Fibroblast of lung (primary cell): ENCODE measurements at places on chromosomes 2 and 18. TPM values are rescaled to one million over a fixed set of nuclear protein-coding genes. Genes with fewer than 3 reads are reported as not detected.
A peak's percentile ranks its signal among the peaks of the same experiment; 100 is the strongest.

DNA sequence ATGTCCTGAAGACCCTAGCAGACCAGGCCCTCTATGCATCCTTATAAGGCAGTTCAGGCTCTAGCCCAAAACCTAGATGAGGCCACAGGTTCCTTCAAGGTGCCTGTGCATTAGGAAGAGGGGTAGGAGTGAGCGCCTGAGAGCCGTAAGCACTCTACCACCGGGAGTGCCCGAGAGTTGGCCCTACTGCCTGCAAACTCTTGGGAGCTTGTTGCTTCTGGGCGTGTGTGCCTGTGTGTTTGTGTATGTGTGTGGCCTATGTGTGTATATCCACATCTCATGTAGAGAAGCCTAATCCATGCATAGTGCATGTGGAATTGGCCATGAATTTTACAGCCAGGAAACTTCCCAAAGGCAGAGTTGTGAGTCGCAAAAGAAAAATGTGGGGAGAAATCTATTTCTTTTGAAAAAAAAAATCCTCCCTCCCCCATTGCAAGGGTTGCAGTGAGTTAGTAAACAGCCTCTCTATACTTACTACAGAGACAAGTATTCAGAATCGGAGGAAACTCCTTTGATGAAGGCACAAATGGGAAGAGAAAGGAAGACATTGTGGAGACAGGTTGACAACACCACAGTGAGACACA, 96.8 kb downstream of the ADD2 start:
- DNase-seq = no peak

GRCh38 chr2:225600444-225600843, 200.9 kb downstream of the NYAP2 start:
- DNase-seq = peak; percentile 11

DNA sequence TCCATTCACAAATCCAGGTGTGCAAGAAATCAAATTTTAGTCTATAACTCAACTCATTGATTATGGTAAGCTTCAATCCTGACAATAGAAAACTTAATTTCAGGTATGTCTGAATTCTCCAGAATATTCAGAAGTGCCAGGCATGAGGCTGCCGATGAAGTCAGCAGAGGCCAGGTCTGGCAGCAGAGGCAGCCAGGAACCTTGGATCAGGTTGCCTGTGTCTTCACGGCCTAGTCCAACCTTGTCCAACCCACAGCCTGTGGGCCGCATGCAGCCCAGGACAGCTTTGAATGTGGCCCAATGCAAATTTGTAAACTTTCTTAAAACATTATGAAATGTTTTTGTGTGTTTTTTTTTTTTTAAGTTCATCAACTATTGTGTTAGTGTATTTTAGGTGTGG, 46.9 kb upstream of the ASPRV1 start:
- DNase-seq = no peak

DNA sequence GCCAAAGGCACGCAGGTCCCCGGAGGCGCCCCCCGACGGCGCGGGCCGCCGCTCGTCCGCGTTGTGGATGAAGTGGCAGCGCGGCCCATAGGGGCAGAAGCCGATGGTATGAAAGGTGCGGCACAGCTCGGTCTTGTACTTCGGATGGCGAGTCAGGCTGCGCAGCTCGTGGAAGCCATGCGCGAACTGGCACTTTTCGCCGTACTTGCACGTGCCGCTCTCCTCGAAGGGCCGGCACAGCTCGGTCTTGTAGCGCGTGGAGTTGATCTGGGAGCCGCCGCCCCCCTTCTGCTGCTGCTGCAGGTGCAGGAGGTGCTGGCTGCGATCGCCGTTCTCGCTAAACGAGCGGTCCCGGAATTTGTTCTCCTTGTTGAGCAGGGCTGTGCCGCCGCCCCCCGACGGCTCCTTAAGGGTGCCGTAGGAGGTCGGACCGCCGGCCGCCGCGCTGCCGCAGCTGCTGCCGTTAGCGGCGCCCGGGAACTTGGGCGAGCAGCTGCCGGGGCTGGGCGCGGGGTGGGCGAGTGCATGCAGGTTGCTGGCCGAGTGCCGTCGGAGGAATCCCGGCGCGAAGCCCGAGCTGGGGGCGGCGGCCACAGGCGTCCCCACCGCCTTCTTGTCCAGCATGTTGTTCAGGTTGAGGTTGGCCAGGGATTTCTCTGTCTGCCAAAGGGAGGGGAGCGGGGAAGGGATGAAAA, 1.2 kb downstream of the ZFP36L2 start:
- peak; percentile 69 for DNase-seq

DNA sequence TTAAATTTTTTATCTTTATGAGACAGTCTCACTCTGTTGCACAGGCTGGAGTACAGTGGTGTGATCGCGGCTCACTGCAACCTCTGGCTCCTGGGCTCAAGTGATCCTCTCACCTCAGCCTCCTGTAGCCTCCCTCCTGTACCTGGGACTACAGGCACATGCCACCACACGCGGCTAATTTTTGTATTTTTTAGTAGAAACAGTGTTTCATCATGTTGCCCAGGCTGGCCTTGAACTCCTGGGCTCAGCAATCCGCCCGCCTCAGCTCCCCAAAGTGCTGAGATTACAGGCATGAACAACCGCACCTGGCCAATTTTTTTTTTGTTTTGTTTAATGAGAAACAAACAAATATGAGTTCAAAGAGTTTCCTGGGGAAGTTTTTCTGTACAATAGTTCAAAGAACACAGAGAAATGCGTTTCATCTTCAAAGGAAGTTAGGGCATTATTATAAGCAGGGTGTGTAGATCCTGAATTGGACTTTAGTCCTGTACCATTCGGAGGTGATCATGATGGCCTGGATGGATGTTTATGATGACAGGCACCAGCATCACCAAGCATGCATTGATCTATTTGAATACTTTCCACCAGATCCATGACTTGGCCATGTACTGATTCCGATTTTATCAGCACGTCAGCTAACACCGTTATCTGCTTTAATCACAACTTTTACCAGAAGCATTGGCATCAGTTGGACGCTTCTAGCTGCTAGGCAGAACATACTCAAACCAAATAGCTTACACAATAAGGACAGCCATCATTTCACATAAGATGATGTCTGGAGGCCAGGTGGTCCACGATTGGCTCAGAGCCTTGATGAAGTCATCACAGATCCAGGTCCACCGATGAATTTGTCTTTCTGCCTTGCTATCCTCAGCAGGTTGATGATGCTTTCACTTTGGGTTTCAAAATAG, 28.9 kb downstream of the TCF23 start:
- no peak for DNase-seq

- peak; percentile 9 for DNase-seq
These were observed 743 bp downstream of the XPO1 start for GRCh38 chr2:61537277-61537949.

QPCT gene
- total RNA-seq = 3.9 and 8.4 TPM in 2 replicates

DNA sequence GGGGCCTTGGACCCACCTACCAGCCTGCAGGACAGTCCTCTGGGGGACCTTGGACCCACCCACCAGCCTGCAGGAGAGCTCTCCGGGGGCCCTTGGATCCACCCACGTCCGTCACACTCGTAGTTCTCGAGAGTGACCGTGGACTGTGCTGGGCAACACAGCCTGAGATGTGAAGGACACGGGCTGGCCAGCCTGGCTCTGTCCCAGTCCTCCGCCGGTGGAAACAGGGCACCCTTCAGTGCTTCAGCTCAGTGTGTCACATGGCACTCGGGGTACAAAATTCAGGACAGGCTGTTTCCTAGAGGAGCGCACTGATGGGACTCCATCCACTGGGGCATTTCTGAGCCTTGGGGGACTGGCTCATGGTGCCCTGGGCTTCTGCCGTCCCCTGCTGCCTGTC, 212.0 kb downstream of the TWIST2 start:
- no peak for DNase-seq

CCDC141 gene
- total RNA-seq = under 0.01 and 0.17 TPM in 2 replicates
